ENCODE measurements at places on chromosomes 11 and 22. TPM values are rescaled to one million over a fixed set of nuclear protein-coding genes. Genes with fewer than 3 reads are reported as not detected.

Gene CSNK2A3
- 1.1 TPM for total RNA-seq

Gene CALCA
- total RNA-seq: not detected

GRCh38 chr11:111378185-111378860, 752 bp downstream of the POU2AF1 start:
- no peak overlapping the region for H3K4me3 ChIP-seq
- no peaks in the 10 kb centered on the region for H3K4me1 ChIP-seq
- H3K27ac ChIP-seq: no peak overlapping the region
- no peaks in the 10 kb centered on the region for H3K36me3 ChIP-seq
- DNase-seq: no peak

- no peaks in the 10 kb centered on the region for H3K36me3 ChIP-seq
- H3K4me1 ChIP-seq: peaks cover 51% of the 10 kb centered on the region
- no peak overlapping the region for H3K4me3 ChIP-seq
- DNase-seq: peak; percentile 90
- H3K27me3 ChIP-seq: no peaks in the 10 kb centered on the region
Observed at GRCh38 chr22:25747245-25747944, 5.4 kb downstream of the MYO18B start.

- H3K4me1 ChIP-seq: peaks cover 11% of the 10 kb centered on the region
- H3K27me3 ChIP-seq: peaks cover 73% of the 10 kb centered on the region
- H3K27ac ChIP-seq: no peak overlapping the region
- no peak for DNase-seq
Observed at GRCh38 chr11:120511820-120512738, 531 bp downstream of the GRIK4 start.

Gene BRSK2
- 3.0 TPM for total RNA-seq

GRCh38 chr11:134710861-134711407, 298.9 kb upstream of the B3GAT1 start:
- no peak overlapping the region for H3K27ac ChIP-seq
- H3K36me3 ChIP-seq: no peaks in the 10 kb centered on the region
- no peaks in the 10 kb centered on the region for H3K27me3 ChIP-seq
- H3K4me1 ChIP-seq: peaks cover 6% of the 10 kb centered on the region

GRCh38 chr22:39908136-39908535, 7.3 kb downstream of the GRAP2 start:
- H3K27me3 ChIP-seq: no peaks in the 10 kb centered on the region
- no peak overlapping the region for H3K27ac ChIP-seq
- DNase-seq: no peak
- H3K4me3 ChIP-seq: no peak overlapping the region

- H3K27ac ChIP-seq: no peak overlapping the region
- H3K27me3 ChIP-seq: no peaks in the 10 kb centered on the region
- DNase-seq: no peak
- no peaks in the 10 kb centered on the region for H3K4me1 ChIP-seq
Observed at GRCh38 chr11:74069146-74070046, 60.5 kb upstream of the UCP3 start.

- no peak overlapping the region for H3K4me3 ChIP-seq
- no peak overlapping the region for H3K27ac ChIP-seq
- H3K36me3 ChIP-seq: no peaks in the 10 kb centered on the region
- no peak for DNase-seq
Observed at GRCh38 chr22:41781507-41781906, 19.0 kb upstream of the CCDC134 start.
